Stimulated activated CD4-positive, alpha-beta T cell treated with anti-CD3 and anti-CD28 coated beads, Interleukin-1b, Interleukin-23, amount 100 ng/mL, for 1 hour (primary cell): ENCODE measurements at places on chromosomes 7 and 10.
A peak's percentile ranks its signal among the peaks of the same experiment; 100 is the strongest.

DNA sequence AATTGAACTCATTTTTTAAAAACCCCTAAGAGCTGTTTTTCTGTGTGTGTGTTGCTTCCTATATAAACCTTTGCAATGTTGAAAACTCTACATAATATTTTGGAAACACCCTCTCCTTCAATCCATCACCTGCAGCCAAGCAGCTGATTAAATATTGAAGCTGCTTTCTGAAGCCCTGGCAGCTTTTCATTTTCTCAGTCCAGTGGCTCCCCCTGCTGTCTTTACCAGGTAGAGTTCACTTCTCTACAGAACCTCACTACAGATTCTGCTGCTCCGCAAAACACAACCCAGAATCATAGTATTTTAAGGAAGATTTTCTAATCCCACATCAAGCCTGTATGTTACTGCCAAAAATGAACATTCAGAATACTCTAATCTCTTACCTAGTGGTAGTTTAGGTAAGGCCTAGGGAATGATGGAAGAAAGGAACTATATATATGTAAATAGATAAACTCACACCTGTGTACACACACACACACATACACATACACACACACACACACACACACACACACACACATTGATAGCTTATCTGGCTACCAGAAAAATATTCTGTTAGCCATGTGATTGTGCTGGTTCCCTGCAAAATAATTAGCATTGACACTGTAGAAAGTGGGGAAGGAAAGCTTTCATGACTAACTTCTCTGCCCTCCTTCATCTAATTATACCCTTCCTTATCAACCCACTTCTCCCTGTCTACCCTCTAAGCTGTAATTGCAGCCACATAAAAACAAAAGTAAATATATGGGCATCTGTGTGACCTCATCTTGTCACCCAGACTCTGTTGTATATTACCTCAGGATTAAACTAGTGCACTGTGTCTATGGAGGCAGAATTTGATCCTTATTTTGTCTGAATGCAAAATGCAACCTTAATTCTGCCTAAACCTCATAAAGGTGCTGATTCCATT lies 229.5 kb upstream of the FZD1 start:
- DNase-seq: no peak

GRCh38 chr7:132872034-132872433 lies 209.9 kb downstream of the CHCHD3 start:
- no peak for DNase-seq

- no peak for DNase-seq
These were observed 56.8 kb upstream of the SVIL start for GRCh38 chr10:29691564-29692072.

- DNase-seq: no peak
These were observed 30.4 kb downstream of the AMZ1 start for GRCh38 chr7:2718296-2718965.

GRCh38 chr10:97731346-97732051 lies 5.4 kb upstream of the ZFYVE27 start:
- peak; percentile 24 for DNase-seq

GRCh38 chr10:24213881-24214280 lies 4.9 kb downstream of the KIAA1217 start:
- no peak for DNase-seq

DNA sequence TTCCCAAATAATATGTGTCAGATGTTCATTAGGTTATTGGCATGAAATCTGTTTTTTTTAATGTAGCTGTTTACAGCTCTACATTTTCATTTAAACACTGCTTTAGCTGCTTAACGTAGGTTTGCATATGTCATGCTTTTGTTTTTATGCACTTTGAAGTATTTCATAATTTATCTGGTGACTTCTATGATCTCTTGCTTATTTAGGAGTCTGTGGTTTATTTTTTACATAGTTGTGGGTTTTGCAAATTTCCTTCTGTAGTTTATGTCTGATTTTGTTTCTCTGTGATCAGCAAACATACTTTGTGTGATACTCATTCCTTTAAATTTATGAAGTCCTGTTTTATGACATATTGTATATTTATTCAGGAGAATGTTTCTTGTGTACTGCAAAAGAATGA lies 606.5 kb upstream of the PFKP start:
- no peak for DNase-seq

DNA sequence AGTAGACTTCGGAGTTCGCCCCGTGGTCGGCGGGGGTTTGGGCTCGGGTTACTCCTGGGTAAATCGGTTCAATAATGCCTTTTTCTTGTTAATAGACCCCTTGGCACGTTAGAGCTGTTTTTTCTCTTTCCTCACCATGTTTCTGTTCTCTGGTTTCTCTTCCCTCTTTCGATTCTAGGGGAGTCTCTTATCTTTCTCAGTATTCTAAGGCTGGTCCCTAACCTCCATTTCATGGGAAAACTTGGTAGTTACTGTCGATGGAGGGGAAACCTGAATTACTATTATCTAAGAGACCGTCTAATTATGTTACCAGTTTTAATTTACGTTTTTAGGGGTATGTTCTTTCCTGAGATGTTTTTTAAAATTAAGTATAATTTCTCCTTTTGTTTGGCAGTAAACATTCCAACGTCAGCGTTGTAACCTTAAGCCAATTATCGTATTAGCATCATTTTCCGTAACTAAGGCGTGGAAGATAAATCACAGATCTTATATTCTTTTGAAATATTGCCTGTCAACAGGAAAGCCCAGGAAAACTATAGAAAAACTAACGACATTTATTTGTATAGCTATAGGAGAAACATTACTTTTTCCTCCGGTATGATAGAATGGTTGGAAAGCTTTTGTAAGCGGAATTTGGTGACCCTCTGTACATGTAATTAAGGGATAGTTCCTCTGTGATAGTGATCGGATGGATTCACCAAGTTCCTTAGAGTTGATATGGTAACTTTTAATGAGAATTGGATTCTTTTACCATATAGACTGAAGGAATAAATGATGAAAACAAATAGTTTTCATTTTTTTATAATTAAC lies 847 bp downstream of the BTAF1 start:
- DNase-seq: no peak

DNA sequence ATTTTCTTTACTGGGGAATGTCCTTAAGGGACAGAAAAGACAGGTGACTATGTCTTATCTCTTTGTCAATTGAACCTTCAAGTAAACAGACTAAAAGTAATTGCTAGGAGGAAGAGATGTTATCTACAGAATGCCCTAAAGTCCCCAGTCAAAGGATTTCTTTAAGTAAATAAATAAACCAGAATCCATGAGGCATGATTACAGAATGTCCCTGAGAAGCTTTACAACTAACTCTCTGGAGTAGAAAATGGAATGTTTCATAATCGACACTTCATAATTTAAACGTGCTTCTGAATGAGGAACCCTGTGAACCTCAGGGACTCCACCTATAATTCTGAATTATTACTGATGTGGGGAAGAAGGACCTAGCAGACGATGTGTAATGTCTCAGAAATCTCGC lies 187.9 kb upstream of the IMMP2L start:
- no peak for DNase-seq

DNA sequence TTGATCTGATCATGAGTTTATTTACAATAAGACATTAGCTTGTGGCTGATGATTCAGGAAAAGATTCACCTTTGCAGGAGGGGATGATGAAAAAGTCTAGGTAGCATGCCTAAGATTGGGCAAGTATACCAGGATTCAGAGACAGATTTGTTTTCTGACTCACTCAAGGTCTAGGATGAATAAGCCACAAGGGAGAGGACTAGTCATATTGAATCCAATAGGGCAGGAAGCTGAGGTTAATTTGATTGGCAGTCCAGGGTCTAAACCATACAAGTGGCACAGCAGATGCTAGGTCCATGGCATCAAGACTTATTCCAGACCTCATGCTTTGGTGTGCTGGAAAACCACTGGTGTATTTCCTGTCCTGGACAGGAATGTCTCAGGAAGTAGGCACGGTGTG lies 1133.4 kb downstream of the XPNPEP1 start:
- DNase-seq: no peak
